ENCODE measurements at places on chromosomes 6 and 20. TPM values are rescaled to one million over a fixed set of nuclear protein-coding genes. Genes with fewer than 3 reads are reported as not detected.

SLC35D3 gene
- not detected for total RNA-seq

DSP gene
- total RNA-seq = 1.6 TPM

ASCC3 gene
- 22.0 TPM for total RNA-seq

TINAG gene
- not detected for total RNA-seq

NRSN1 gene
- not detected for total RNA-seq

LAMP5 gene
- not detected for total RNA-seq
